Muscle of leg (tissue), 16 donors: ENCODE measurements at places on chromosomes 5 and 9.

DNA sequence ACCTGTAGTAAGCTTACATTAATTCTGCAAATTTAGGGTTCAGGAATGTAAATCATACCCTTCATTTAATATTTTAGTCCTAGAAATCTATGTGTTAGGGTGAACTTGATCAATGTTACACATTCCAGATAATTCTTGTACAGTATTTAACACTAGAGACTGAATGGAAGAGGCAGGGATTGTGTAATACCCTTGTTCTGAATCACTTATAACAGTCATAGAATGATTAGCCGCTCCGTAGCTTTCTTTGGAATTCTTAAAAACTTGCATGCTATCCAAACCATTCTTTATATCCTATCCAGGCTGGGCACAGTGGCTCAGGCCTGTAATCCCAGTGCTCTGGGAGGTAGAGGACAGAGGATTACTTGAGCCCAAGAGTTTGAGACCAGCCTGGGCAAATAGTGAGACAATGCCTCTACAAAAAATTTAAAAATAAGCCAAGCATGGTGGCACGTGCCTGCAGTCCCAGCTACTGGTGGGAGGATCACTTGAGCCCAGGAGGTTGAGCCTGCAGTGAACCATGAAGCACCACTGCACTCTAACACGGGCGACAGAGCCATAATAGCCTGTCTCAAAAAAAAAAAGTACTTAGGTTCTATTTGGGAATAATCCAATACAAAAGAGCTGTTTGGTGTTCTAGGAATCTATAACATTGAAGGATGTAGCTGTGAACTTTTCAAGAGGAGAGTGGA, 8.3 kb downstream of the ZNF483 start:
- DNase-seq: no peak

- no peak for DNase-seq
These were observed 381.3 kb upstream of the SLC24A2 start for GRCh38 chr9:20170122-20170521.

DNA sequence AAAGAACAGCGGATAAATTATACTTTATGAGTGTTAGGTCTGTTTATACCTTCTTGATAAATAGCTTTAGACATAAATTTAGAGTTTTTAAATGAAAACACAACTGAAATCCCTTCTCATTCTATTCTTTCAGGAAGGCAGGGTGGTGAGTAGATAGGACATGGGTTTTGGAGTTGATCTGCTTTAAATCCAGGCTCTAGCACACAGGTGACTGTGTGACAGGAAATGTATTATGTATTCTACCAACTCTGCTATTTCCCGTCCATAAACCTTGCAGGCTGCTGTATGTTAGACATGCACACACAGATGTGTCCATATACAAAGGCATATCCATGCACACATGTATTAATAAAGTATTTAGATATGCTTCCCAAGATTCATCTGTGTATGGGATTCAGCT, 19.3 kb upstream of the CARTPT start:
- DNase-seq: no peak

- DNase-seq: no peak
These were observed 186.0 kb upstream of the ADRA1B start for GRCh38 chr5:159730285-159730684.

DNA sequence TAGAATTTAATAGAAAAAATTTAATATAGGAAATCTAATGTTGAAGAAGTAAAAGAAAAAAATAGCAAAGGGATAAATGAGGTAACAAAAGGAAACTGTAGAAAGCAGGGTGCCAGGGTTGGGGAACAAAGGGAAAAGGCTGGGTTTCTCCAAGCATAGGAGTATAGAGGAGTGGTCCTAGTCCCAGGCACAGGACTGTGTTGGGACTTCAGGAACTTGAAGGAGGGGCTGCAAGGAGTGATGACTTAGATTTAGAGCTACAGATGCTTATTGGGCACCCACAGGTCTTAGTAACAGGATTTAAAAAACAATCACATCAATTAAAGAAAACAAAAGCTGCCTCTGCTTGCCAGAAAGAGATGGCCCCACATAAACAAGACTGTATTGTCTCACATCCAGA, 396.5 kb upstream of the TNC start:
- DNase-seq: no peak

DNA sequence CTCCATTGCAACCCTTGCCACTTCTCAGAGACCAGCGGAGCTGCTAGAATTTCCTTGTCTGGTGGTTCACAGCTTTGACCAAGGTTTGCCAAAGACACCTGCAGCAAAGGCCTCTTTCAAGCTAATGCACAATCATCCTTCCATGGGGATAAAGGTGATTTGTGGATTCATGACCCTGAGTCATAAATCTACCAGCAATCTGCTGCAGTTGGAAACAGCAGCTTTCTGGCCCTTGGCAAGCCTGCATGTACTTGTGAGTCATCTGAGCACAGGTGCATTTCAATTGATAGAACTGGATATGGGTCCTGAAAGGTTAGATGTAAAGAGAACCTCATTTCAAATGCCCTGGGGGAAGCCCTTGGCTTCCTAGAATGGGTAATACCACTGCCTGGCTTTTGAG, 21.6 kb upstream of the TCF7 start:
- DNase-seq: no peak
